ENCODE measurements at places on chromosomes 7 and 10. TPM values are rescaled to one million over a fixed set of nuclear protein-coding genes. Genes with fewer than 3 reads are reported as not detected.

DNA sequence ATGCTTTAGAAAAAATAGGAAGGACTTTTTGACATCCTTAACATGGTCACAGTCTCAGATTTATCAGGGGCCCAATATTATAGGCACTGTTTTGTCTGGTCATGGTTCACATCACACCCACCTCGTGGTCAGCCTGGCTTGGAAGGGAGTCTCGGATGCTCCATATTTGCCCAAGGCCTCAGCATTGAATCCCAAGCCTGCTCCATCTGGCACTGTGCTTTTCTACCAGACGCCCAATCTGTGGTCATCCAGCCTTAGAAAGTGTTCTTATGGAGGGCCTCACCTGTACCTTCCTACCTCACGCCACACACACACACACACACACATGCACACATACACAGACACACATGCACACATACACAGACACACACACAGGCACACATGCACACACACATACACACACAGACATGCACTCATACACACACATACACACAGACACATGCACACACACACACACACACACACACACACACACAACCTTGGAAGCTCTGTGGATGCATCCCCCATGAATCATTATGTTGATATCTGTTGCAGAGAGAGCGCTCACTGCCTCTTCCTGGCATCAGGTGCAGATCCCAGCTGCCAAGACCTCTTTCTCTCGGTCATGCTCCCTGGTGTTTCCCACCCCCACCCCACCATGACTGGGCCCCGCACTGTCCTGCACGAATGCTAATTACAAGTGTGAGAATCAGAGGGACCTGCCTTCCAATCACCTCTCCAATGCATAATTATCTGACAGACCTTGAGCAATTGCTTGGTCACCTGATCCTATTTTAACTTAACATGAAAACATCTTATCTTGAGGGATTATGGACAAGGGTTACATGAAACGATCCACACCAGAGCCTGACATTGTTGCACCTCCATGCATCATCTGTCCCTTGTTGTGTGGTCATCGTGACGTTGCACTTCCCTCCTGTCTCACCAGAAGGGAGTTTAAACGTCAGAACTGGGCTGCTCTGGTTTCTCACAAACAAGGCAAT, 122.7 kb upstream of the TMEM72 start:
- DNase-seq, result no peak

The IFIT3 gene
- 6.3 TPM for polyA plus RNA-seq

DNA sequence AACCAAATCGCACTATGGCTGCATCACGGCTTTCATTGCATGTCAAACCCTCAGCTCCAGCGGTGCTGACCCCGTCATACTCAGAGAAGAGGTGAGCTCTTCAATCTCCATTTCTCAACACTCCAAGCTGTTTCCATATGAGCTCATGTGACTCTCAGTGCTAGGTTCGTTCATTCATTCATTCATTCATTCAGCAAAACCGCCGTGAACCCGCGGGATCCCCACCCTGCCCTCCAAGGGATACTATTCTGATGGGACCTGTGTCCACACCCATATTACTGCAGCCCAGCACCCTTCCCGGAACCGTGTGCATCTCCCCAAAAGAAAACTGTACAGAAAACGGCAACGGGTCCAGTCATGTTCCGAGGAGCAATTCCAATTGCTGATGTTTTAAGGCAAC, 184.7 kb downstream of the DIP2C start:
- DNase-seq, result no peak

GRCh38 chr10:33665501-33665900, 331.0 kb upstream of the NRP1 start:
- DNase-seq, result no peak

GRCh38 chr10:17910125-17910789, 41.5 kb upstream of the SLC39A12 start:
- DNase-seq, result peak; percentile 16

The CLDN3 gene
- not detected for polyA plus RNA-seq

- no peak for DNase-seq
Observed at GRCh38 chr7:102101111-102101551, 185.5 kb upstream of the SH2B2 start.

The CPXM2 gene
- polyA plus RNA-seq, result not detected

DNA sequence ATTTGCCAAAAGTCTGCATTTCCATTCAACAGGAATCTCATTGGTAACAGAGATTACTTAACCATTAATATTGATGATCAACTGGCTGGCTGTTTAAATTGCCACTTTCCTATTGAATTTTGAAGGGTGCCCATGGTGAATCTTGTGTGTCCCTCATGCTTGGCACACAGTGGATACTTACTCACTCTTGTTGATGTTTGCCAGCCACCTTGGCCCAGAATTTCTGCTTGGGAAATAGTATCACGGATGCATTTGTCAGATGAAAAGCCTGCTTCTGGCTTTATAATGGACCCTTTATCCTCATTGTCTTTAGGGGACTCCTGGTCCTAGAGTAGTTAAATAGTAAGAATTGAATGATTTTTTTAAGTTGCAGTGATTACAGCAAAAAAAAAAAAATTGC, 52.0 kb downstream of the MMRN2 start:
- DNase-seq, result no peak

- peak; percentile 72 for DNase-seq
Observed at GRCh38 chr10:91349381-91349780, 60.8 kb upstream of the HECTD2 start.

DNA sequence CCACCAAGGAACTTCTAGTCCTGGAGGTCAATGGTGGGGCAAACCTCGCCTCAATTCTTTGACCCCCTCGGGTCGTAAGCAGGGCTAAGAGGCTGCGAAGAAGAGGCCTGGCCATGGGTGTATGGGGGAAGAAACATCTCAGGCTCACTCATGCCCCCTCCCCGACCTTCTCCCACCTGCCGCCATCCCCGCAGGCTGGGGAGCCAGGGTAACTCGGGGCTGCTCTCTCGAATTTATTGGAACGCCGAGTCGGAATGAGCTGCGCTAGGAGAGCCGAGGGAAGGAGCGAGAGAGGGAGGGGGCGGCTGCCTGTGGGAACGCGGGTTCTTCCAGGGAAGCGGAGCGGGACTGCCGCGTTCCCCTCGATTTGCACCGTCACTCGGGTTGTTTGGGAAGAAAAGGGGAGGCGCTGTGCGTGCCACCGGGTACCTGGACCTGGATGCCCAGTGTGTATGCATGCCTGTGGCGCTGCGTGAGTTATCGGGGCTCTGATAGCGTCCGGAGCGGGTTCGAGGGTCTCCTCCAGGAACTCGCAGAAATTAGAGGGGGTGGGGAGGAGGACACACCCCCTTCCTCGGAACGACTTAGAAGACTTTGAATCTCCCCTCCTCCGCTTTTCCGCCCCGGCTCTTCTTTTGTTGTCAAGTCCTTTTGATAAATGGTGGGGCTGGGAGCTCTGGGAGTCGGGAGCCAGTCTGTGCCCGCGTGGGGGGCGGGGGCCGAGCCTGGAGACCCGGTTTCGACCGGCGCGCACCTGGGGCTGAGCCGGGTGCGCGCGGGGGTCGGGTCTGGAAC, 1.8 kb upstream of the ZNF503 start:
- DNase-seq, result no peak

The GNGT1 gene
- not detected for polyA plus RNA-seq

DNA sequence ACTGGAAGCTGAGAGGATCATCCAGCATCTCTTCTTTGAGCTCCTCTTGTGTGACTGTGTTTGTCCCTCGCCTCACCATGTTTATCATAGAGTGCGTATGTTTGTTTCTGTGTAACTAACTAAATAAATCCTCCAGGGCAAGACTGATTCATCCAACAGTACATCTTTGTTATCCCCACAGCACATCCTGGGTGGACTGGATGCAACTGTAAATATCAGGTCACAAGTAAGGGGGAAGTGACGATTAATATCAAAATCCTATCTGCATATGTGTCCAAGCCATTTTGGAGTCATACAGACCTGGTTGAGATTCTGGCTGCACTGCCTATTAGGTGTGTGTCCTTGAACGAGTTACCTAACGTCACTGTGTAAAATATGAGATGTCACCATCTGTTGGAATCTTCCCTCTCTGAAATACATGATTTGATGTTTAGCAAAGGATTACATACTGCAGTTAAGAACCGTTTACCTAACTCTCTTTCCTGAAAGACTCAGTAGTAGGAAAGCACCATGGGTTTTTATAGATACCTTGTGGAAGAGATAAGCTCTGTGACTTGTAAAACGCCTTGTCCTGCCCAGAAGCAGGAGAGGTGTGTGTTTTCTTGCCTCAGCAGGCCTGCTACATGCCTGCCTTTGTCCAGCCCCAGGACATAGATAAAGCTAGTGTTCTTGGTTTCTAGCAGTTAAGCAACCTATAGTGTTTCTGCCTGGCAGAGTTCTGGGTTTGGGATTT, 25.8 kb downstream of the WBP1L start:
- DNase-seq, result no peak

GRCh38 chr10:99920486-99920885, 89.3 kb downstream of the DNMBP start:
- DNase-seq, result no peak

DNA sequence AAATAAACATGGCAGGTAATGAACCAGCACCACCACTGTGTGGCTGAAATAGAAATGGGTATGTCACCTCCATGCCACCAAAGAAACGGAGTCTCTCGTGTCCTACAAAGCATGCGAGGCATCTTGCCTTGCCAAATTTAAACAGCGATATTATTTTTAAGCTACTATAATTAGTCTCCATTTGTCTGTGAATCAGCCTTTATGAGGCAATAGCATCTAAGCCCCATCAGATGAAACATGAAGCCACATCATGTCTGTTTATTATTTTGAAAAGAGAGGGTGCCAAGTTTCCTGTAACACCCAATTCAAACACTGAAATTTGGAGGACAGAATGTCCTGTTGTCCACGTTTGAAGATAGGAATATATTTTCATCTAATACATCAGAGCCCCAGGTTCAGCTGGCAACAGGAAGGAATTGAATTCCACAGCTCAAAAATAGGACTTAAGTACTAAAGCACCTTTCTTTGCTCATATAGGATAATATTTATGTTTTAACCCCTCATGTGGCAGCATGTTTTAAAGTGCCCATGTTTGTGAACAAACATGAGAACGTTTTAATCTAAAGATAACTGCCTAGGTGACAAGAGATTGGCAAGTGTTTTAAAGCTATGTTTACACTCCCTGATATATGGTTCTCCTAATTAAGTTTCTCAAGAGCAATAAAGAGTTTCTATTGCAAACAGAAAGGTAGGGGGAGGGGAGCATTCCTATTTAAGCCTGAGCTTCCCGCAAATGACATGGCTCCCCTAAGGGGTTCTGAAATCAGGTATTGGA, 86.8 kb downstream of the SORBS1 start:
- DNase-seq, result no peak

DNA sequence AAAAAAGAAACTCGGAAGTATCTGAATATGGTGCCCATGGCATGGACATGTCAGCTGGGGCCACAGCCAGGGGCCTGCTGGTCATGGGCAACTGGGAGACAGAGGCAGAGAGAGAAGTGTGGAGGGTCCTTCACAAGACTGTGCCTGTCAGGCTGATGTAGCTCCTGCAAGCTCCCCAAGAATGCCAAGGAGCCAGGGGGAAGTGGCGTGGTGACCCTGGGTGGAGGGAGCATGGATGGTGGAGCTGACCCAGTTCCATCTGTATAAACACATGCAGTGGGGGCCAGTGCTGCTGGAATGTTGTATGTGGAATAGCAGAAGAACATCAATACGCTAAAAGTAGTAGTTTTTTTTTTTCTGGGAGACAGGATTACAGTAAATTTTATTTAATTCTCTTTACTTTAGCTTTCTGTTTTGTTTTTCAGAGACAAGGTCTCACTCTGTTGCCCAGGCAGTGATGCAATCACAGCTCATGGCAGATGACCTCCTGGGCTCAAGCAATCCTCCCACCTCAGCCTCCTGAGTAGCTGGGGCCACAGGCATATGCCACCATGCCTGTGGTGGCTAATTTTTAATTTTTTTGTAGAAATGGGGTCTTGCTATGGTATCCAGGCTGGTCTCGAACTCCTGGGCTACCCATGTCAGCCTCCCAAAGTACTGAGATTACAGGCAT, 10.5 kb upstream of the ZMIZ2 start:
- DNase-seq, result no peak

The UNCX gene
- not detected for polyA plus RNA-seq

Measured in AG04450 (cell line).